ENCODE measurements at places on chromosomes 13 and 19.

GRCh38 chr13:75071796-75072195, 410.2 kb downstream of the TBC1D4 start:
- DNase-seq: no peak

DNA sequence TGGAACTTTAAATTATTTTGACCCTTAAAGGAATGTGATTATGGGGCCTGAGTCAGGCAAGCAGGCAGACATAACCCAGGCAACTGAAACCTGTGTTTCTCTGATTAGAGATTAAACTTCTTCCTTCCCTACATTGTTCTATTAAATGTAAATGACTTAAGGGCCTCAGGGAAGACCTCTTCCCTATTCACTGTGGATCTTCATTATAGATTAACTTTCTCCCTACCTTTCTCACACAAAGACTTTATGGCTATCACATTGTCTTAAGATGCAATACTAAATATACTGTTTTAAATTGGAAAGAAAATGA, 8.8 kb upstream of the METTL21C start:
- no peak for DNase-seq

GRCh38 chr13:27036236-27036981, 135.2 kb downstream of the USP12 start:
- no peak for DNase-seq

- no peak for DNase-seq
Observed at GRCh38 chr13:109760402-109760801, 26.0 kb downstream of the IRS2 start.

DNA sequence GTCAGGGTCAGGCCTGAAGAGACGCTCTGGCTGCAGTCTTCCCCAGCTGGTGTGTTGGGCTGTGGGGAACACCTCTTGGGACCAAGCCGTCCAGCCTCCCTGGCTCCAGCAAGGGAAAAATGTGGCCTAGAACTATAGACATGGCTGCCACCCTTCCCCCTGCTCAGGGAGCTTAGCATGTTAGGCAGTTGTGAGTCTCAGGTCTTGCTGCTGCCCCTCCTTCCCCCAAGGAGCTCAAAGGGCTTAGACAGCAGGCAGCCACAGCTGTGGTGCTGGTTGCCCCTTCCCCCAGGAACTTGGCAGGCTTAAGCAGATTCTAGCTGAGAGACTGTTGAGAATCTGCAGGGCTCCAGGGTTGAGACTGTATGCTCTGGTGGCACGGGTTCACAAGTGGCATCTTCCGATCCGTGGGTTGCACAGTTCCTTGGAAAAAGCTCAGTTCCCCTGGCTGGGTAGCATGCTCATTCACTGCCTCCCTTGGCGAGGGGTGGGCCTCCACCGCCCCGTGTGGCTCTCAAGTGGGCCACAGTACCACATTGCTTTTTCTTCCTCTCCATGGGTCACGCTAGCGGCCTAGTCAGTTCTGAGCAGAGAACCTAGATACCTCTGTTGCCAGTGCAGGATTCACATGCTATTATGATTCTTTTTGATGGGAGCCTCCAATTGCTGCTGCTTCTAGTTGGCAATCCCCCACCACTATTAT, 1258.6 kb downstream of the OLFM4 start:
- no peak for DNase-seq

GRCh38 chr19:6519289-6519688, 11.5 kb upstream of the TNFSF9 start:
- no peak for DNase-seq

GRCh38 chr13:51230477-51231105, 8.4 kb downstream of the FAM124A start:
- no peak for DNase-seq

DNA sequence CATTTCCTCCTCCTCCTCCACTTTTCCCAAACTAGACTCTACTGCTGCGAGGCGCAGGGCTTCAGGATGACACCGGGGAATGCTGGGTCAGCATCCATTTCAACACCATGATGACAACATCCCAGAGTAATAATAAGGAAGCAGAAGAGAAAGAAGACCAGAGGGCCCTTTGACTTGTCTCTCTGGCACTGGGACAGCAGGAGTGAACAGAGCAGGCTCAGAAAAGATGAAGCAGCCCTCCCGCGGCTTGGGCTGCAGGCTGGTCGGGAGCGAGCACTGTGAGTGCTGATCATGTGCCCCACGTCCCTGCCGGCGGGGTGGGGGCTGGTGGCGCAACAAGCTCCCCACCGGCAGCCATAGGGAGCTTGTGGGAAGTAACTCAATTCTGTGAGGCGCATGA, 30.5 kb downstream of the RANBP3 start:
- no peak for DNase-seq

GRCh38 chr13:109652531-109652930, 133.9 kb downstream of the IRS2 start:
- DNase-seq: no peak

DNA sequence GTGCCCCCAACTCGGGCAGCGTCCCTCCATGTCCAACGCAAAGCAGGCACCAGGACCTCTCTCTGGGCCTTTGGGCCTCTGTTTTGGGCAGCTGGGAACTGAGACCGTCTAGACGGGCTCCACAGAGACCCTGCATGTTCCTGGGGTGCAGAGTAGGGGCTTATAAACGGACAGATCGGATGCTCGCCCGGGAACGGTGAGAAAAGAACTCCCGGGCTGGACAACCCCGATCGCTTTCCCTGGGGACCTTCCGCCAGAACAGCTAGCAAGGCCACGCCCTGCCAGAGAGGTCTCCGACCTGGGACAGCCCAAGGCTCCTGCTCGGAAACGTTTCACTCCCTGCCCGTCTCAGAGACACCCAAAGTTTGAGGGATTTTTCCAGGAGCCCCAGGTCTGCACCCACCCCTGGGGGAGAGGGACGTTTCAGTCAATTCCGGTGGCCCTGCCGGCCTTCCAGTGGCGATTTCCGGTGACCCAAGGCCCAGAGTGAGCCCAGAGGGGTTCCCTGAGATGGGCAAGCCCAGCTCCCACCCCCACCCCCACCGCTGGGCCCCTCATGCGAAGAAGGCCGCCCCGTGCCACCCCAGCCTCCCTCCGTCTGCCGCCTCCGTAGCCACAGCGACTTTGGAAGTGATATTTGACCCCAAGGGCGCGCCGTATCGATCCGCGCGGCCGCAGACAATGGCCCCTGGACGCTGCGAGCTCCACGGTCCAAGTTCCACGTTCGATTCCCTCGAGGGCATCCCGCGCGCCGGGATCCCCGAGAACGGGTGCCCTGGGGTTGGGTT, 1.7 kb downstream of the NR2F6 start:
- no peak for DNase-seq

GRCh38 chr13:106416645-106417044, 118.8 kb downstream of the EFNB2 start:
- DNase-seq: no peak

GRCh38 chr19:17289489-17289888, 7.8 kb downstream of the ANKLE1 start:
- peak; percentile 53 for DNase-seq

DNA sequence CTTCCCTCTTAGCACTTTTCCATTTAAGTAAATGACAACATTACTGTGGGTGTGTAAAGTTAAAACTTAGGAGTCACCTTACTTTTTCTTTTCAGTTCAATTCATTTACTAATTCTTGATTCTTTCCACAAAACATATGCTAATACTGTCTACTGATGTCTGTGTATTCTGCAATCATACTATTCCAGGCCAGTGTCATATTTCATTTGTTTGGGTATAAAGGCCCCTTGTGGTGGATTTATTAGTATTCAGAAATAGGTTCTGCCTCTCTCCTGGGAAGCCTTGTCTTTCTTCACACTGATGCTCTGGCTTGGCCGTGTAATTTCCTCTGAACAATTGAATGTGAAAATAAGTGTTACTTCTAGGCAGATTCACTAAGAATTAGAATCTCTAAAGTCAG, 621.9 kb upstream of the SPRY2 start:
- no peak for DNase-seq

DNA sequence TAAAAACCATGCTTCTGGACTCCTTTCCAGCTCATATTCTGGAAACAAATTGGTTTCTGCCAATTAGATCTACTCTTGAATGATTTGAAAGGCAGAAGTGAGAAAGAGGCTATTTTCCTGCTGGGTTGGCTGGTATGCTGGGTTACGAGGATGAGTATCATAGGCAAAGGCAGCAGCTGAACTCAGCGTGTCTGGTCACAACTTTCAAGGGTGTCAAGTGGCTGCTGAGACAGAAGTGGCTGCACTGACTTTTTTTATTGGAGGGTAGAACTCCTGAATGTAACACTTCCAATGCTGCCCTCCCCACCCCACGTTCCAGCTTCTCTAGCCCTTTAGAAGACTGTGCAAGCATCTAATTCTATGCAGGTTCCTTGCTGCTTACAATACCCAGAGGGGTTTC, 8.3 kb upstream of the DZIP1 start:
- DNase-seq: no peak

- no peak for DNase-seq
Observed at GRCh38 chr19:13882836-13883235, 5.9 kb downstream of the NANOS3 start.

DNA sequence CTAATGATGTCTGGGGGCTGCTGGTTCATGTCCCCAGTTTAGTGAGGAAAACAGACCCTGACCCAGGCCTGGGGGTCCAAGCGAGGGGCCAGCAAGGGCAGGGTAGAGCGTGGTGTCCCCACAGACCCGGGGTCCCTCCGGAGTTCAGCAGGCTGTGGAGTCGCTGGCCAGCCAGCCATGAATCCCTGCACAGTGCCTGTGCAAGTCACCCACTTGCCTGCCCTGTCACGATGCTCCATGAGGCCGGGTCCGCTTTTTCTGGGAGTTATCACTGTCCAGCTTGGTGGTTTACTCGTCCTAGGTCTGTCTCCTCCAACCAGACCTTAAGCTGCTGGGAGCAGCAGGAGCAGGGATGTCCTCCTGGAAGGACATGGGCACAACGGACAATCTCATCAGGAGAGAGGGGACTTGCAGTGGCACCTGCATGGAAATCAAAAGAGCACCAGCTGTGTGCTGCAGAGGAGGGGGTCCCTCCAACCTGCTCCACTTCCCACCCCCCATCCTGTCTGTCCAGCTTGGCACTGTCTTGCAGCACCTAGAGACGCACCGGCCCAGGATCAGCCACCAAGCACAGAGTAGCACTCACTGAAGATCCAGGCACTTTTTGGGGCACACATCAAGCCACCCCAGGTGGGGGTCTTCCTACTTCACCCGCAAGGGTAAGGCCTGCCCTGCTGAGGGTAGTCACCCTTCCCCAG, 121.8 kb downstream of the URI1 start:
- no peak for DNase-seq

DNA sequence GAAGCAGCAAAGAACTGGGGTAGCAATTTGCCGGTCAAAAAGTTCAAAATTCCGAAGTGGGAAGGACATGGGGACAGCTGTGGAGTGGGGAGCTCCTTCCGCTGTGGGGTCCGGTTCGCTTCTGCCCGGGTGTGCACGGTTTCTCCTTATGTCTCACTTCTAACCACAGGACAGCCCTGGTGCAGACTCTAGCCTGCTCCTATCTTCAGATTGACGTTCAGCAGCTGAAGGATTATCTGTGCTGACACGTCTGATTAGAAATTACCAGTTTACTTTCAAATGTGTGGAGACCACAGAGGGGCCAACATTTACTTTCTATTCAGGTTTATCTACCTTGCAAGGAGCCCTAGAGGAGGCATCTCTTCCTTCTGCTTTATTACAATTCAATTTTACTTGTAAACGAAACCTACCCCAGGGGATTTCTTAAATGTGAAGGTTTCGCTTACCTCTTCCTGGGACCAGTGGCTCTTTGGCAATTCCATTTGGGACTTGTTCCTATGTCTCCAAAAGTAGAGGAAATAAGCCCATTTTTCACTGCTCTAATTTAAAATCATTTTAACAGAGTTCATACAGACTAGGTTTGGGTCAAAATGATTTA, 27.3 kb downstream of the LHFPL6 start:
- DNase-seq: no peak

GRCh38 chr19:29858621-29859020, 46.8 kb downstream of the CCNE1 start:
- no peak for DNase-seq
